ENCODE measurements at places on chromosomes 11 and 22. TPM values are rescaled to one million over a fixed set of nuclear protein-coding genes. Genes with fewer than 3 reads are reported as not detected.

The PANX3 gene
- not detected for total RNA-seq

The TEX12 gene
- total RNA-seq: 1.0 TPM

The IGLL5 gene
- total RNA-seq: not detected

The MEI1 gene
- total RNA-seq: 3.1 TPM

The ANKK1 gene
- total RNA-seq: not detected

The INTS4 gene
- 40.7 TPM for total RNA-seq

The ZBTB44 gene
- total RNA-seq: 111 TPM

The FBLN1 gene
- 105 TPM for total RNA-seq

The FIBIN gene
- total RNA-seq: 42.8 TPM

The MUC5B gene
- total RNA-seq: not detected

The PNPLA2 gene
- 13.6 TPM for total RNA-seq

The NUDT8 gene
- 5.2 TPM for total RNA-seq

The MIAT gene
- 0.52 TPM for total RNA-seq

The RAB6A gene
- total RNA-seq: 87.2 TPM

The ART1 gene
- total RNA-seq: 2.1 TPM

The PPFIA1 gene
- total RNA-seq: 25.6 TPM

The INPP5J gene
- total RNA-seq: not detected

The AGBL2 gene
- 2.6 TPM for total RNA-seq

The CST6 gene
- total RNA-seq: not detected

The OR8D4 gene
- under 0.01 TPM for total RNA-seq

The MS4A1 gene
- 1.6 TPM for total RNA-seq

The OR8K5 gene
- total RNA-seq: not detected

The IGSF9B gene
- 4.7 TPM for total RNA-seq

The HDHD5 gene
- 42.8 TPM for total RNA-seq

The TTLL1 gene
- 8.9 TPM for total RNA-seq

The MAML2 gene
- 5.2 TPM for total RNA-seq

The TCN2 gene
- 5.2 TPM for total RNA-seq

The FGF19 gene
- not detected for total RNA-seq

The POGLUT3 gene
- total RNA-seq: 20.4 TPM

The MS4A15 gene
- not detected for total RNA-seq

The SYT8 gene
- not detected for total RNA-seq

The SCGB1A1 gene
- not detected for total RNA-seq

The HMBS gene
- 6.8 TPM for total RNA-seq

The CRYBA4 gene
- not detected for total RNA-seq

The GAL3ST1 gene
- total RNA-seq: 2.6 TPM

The OR52E8 gene
- not detected for total RNA-seq

The ANO3 gene
- total RNA-seq: under 0.01 TPM

The OR51B5 gene
- 0.52 TPM for total RNA-seq

The WNT11 gene
- total RNA-seq: 18.3 TPM

The RGL4 gene
- total RNA-seq: 0.52 TPM

The GNAZ gene
- total RNA-seq: 2.1 TPM

The MS4A6E gene
- not detected for total RNA-seq

The TSPAN32 gene
- 2.1 TPM for total RNA-seq

The PPARA gene
- 18.8 TPM for total RNA-seq

The LARGE1 gene
- 12.5 TPM for total RNA-seq

The OR56A1 gene
- total RNA-seq: under 0.01 TPM

The GPR83 gene
- total RNA-seq: not detected

The FGF4 gene
- 1.6 TPM for total RNA-seq

The BTG4 gene
- total RNA-seq: not detected

The OR52A1 gene
- total RNA-seq: not detected

Data from skeletal muscle tissue (tissue), 5 donors.